ENCODE measurements at places on chromosomes 16 and 17.

GRCh38 chr17:78618264-78619066 is 41.3 kb upstream of the DNAH17 start:
- no peak for DNase-seq

DNA sequence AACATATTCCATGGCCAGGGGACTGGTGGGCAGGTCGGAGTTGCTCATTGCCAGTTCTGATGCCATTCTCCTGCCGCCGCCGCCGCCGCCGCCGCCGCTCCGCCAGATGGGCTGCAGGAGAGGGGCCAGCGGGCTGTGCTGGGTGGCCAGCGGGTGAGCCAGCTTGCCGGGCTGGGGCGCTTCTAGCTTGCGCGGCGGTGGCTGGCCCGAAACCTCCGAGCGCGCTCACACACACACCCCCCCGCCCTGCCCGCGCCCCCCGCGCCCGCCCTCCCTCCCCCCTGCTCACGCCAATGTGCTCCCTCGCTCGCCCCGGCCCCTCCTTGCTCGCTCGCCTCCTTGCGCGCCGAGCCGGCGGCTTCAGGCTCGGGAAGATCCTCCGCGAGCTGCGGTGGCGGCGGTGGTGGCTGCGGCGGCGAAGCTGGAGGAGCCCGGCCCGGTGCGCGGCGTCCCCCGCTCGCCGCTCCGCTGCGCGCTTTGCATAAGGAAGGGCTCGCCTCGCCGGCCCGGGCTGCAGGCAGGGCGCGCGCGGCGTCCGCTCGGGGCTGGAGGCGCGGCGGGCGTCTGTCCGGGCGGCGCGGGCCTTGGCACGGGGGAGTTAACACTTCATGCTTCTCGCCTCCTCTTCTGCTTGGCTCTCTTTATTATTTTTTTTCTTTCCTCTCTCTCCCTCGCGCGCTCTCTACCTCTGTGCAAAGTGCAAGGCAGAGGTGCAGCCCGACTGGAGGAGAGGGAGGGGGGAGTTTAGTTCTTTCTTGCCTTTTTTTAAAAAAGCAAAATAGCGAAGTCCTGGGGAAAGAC is 500 bp downstream of the MAF start:
- DNase-seq = peak; percentile 27

DNA sequence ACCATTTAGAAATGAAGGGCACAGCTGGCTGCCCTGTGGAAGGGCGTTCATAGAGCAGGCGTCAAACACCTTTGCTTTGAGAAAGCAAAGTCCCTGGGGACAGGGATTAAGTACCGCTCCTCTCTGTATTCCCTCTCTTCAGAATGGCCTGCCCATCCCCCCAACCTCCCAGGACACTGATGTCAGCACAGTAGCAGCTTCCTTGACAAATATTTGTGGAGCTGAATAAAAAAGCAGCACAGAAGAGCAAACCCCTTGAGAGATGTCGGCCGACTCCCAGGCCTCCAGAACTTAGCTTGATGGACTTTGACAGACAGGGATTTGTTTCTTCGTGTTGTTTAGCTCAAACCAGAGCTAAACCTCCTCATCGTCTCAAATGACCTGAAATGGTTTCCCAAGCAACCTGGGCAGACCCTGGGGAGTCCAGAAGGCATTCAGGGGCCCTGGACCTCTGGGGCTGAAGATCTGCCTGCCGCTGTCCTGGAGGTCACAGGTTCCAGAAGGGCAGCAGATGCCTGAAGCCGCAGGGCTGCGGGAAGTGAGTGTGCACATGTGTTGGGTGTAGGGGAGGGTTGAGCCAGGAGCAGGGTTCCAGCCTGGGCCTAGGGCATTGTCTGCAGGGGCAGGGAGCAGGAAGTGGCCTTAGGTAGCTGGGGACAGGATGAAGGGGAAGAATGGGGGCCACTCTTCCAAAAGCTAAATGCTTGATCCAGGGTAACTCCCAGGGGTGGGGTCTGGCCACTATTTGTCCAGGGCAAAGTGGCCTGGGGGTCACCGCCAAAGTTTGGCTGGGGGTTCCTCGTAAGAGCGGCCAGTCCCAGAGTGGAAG is 42.3 kb upstream of the NKD1 start:
- no peak for DNase-seq

GRCh38 chr16:72812672-72813071 is 235.3 kb downstream of the ZFHX3 start:
- no peak for DNase-seq

DNA sequence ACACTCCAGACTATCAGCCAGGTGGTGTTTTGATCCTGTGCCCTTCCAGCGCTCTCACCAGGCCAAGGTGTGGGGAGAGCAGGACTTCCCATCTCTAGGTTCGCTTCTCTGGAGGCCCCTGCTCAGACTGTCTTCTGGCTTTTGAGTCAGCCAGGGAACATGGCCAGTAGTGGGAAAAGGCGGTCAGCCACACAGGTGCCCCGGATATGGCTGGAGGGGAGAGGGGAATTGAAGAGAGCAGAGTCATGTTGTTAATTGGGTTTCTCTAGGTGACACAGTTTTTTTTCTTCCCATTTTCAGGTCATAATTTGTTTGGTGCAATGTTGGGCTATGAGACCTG is 1.5 kb downstream of the MINK1 start:
- DNase-seq = no peak

DNA sequence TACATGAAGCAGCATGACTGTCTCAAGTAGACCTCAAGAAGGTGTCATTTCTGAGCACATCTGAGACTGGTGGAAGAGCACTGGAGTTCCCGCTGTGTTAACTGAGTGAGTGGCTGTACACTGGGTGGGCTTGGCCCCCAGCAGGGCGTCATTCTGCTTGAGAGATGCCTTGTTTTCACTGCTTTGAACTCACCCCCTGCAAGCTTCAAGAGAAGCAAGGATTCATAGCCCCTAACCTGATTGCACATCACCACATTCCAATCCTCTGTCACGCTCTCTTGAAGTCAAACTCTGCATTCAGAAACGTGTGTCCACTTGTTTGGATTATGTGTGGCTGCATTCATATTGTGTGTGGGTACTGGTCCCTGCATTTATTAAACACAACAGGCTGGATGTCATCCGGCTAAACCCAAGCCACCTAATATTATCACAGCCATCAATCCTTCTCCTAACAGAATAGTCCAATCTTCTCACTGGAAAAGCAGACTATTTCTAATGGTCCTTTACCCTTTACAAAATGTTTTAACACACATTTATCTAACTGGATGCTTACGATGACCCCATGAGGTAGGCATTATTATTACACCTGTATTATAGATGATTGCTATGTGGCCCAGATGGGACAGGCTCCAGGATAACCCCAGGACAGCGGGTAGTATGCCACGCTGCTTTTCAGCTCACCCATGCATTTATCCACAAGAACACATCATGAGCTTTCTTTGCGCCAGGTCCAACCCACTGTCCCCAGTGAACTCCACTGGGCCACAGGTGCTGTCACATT is 76.3 kb downstream of the USP31 start:
- DNase-seq = no peak

DNA sequence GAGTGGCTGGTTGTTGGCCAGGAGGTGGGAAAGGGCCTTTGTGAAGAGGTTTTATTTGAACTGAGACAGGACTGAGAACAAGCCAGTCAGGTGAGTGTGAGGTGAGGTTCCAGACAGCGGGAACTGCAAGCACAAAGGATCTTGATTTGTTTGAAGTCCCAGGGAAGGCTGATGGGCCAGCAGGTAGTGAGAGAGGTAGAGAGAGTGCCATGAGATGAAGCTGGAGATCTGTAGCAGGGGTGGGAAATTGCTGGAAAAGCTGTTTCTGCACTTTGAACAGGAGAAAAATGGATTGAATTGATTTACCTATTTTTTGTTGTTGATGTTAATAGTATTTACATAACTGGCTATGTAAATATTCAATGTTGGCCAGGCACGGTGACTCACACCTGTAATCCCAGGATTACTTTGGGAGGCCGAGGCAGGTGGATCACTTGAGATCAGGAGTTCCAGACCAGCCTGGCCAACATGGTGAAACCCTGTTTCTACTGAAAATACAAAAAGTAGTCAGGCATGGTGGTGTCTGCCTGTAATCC is 7.7 kb upstream of the DCTPP1 start:
- no peak for DNase-seq

DNA sequence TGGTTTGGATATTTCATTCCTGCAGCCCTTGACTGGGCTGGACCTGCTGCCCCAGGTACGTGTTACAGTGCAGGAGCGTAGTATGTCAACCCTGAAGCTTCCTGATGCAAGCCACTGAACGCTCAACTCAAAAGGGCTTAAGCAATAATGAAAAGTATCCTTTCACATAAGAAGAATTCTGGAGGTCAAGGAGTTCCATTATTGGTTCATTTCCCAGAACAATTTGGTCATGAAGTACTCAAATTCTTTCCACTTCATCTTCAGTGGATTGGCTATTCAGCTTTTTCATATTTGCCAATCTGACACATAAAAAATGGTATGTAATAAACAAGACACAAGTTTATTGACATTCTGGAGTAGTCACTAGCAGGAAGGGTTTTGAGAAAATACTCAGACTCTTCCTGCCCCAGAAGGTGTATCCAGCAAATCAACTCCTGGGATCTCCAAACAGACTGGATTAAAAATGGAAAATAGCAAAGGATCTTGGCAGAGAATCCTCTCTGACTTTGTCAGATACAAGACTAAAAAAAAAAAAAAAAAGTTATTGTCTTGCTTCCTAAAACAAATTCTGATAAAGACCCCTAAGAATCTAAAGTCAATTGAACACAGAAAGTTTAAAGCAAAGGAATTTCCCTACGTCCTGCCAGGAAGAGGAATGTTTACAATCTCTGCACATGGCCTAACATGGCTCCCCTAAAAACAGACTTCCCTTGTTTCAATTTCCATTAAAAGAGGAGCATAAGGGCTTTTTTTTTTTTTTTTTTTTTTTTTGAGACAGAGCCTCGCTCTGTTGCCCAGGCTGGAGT is 37.5 kb upstream of the WSB1 start:
- DNase-seq = no peak

All from stimulated activated naive CD8-positive, alpha-beta T cell treated with anti-CD3 and anti-CD28 coated beads, Interleukin-15, amount 100 ng/mL, for 72 hours (primary cell).